ENCODE measurements at places on chromosomes 12 and 14.

DNA sequence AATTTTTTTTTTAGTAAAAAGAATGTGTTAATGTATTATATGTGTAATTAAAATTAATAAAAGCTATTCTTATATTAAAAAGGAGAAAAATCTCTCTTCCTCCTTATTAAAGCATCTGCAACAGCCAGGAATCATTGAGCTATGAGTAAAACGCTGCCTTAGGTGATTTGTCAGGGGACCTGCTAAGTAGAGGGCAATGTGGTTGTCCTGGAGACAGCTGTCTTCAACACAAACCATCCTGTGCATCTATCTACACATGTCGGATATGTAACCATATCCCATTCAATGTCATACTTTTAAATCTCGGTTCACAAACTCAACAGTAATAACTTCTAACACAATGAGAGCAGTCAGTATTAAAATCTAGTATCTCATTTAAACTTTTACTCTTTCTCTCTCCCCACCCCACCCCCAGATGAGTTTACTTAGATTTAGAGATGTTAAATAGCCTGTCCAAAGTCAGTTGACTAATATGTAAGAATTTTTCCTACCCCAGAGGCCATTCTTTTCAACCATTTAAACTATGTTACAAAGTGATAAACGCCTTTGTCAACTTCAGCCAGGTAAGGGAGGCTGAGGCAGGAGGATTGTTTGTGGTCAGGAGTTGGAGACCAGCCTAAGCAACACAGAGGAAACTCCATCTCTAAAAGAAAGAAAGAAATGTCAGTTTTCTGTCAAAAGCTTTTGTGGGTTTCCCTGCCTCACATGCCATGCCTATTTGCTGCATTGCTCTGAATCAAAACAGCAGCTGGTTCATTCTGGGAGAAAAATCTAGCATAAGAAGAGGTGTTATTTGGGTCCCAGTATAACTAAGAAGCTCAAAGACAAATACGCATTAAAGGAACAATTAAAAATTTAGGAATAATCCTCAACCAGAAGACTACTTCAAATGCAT lies 413.7 kb upstream of the CCDC196 start:
- H3K4me1 ChIP-seq, result no peaks in the 10 kb centered on the region
- H3K27ac ChIP-seq, result no peak overlapping the region
- no peaks in the 10 kb centered on the region for H3K27me3 ChIP-seq

DNA sequence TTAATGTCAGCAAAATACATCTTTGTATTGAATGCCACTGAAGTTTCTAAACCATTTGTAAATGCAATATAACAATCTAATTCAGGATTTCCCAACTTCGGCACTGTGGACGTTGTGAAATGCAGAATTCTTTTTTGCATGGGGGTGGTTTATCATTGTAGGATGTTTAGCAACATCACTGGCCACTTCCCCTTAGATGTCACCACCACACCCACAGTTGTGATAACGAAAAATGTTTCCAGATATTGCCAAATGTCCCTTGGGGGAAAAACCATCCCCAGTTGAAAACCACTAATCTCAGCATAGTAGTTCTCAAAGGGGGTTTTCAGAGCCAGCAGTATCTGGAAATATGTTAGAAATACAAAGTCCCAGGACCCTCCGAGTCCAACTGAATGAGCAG lies 203.3 kb downstream of the NAV3 start:
- peaks cover 12% of the 10 kb centered on the region for H3K36me3 ChIP-seq
- H3K4me1 ChIP-seq, result peaks cover 6% of the 10 kb centered on the region
- no peak overlapping the region for H3K27ac ChIP-seq
- DNase-seq, result peak; percentile 6
- H3K4me3 ChIP-seq, result no peak overlapping the region
- no peaks in the 10 kb centered on the region for H3K27me3 ChIP-seq

DNA sequence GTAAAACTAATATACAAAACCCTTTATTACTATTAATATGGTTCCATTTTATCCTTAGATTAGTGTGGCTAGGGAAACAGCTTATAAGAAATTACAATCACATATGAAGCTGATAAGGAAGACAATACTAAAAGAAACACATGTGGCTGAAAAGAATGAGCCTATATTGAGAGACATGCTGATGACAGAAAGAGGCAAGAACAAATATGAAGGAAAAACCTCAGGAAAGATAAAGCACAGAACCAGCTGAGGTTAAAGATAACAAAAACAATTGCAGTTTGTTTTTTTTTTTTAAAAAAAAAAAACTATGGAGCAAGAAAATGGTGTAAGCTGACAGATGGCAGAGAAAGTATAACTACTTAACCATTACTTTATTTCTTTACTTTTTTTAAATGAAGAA lies 69.2 kb upstream of the OSBPL8 start:
- H3K4me1 ChIP-seq, result no peaks in the 10 kb centered on the region
- no peaks in the 10 kb centered on the region for H3K36me3 ChIP-seq
- H3K4me3 ChIP-seq, result no peak overlapping the region
- DNase-seq, result no peak
- H3K27me3 ChIP-seq, result no peaks in the 10 kb centered on the region

- H3K27ac ChIP-seq, result no peak overlapping the region
- H3K36me3 ChIP-seq, result peaks cover 92% of the 10 kb centered on the region
- H3K4me3 ChIP-seq, result no peak overlapping the region
- no peaks in the 10 kb centered on the region for H3K27me3 ChIP-seq
- no peak for DNase-seq
- no peaks in the 10 kb centered on the region for H3K4me1 ChIP-seq
Observed at GRCh38 chr14:95415993-95416392, 96.3 kb upstream of the CLMN start.

DNA sequence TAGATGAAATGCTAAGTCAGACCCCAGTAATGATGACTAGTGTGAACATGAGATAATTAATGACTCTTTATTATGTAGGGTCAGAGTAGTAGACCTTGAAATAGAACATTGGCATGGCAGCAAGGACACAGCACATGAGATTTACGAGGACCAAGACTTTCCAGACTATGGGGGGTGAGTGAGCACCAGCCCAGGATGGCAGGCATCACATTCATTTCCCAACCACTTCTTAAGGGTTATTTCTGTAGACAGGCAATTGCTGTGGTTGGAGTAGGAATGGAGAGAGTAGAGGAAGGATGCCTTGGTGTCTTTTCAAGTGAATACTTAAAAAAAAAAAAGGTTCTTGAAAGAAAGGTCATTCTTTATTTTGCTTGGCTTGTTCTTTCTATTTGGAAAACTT lies 189.4 kb upstream of the DYRK2 start:
- no peak overlapping the region for H3K27ac ChIP-seq
- H3K4me1 ChIP-seq, result peaks cover 3% of the 10 kb centered on the region
- H3K36me3 ChIP-seq, result no peaks in the 10 kb centered on the region
- no peak overlapping the region for H3K4me3 ChIP-seq

GRCh38 chr14:75222208-75222701 lies 45.8 kb upstream of the TMED10 start:
- no peaks in the 10 kb centered on the region for H3K27me3 ChIP-seq
- H3K4me3 ChIP-seq, result no peak overlapping the region
- H3K4me1 ChIP-seq, result no peaks in the 10 kb centered on the region
- no peaks in the 10 kb centered on the region for H3K36me3 ChIP-seq

GRCh38 chr12:113852264-113852663 lies 113.9 kb downstream of the RBM19 start:
- no peaks in the 10 kb centered on the region for H3K27me3 ChIP-seq
- no peak for DNase-seq
- no peak overlapping the region for H3K27ac ChIP-seq
- no peak overlapping the region for H3K4me3 ChIP-seq
- peaks cover 18% of the 10 kb centered on the region for H3K4me1 ChIP-seq

GRCh38 chr12:38601949-38602348 lies 285.4 kb downstream of the ALG10B start:
- DNase-seq, result no peak
- no peaks in the 10 kb centered on the region for H3K4me1 ChIP-seq
- H3K27ac ChIP-seq, result no peak overlapping the region
- no peaks in the 10 kb centered on the region for H3K36me3 ChIP-seq
- H3K4me3 ChIP-seq, result no peak overlapping the region
- no peaks in the 10 kb centered on the region for H3K27me3 ChIP-seq

- no peak overlapping the region for H3K27ac ChIP-seq
- DNase-seq, result no peak
- no peak overlapping the region for H3K4me3 ChIP-seq
Observed at GRCh38 chr14:36967892-36968555, 204.4 kb downstream of the SLC25A21 start.

DNA sequence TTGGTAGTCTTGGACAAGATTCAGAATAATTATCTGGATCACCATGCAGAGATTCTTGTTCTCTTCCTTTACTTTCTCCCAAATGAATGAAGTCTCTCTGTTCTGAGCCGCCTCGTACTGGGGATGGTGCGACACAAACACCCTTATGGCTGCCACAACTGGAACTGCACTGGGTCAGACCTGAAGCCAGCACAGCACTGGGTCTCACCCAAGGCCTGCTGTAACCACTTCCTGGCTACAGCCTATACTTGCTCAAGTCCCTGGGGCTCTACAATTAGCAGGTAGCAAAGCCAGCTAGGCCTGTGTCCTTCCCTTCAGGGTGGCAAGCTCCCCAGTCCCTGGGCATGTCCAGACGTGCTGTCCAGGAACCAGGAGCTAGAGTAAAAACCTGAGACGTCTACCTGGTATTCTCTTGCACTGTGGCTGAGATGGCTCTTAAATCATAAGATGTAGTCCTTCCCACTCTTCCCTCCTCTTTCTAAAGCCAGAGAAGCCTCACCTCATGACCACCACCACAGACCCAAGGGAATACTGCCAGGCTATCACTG lies 27.6 kb downstream of the IFNG start:
- DNase-seq, result no peak
- no peaks in the 10 kb centered on the region for H3K36me3 ChIP-seq
- H3K4me3 ChIP-seq, result no peak overlapping the region
- H3K27me3 ChIP-seq, result no peaks in the 10 kb centered on the region

GRCh38 chr12:112013601-112014402 lies 576 bp downstream of the ERP29 start:
- DNase-seq, result no peak
- H3K27me3 ChIP-seq, result no peaks in the 10 kb centered on the region
- H3K4me3 ChIP-seq, result peak overlapping the region; percentile 94
- H3K4me1 ChIP-seq, result peaks cover 20% of the 10 kb centered on the region
